ENCODE measurements at places on chromosomes 11 and 22.

- no peak for DNase-seq
Observed at GRCh38 chr22:17476838-17477237, 86.5 kb upstream of the SLC25A18 start.

- DNase-seq: no peak
Observed at GRCh38 chr11:2799881-2800654, 85.5 kb downstream of the CDKN1C start.

DNA sequence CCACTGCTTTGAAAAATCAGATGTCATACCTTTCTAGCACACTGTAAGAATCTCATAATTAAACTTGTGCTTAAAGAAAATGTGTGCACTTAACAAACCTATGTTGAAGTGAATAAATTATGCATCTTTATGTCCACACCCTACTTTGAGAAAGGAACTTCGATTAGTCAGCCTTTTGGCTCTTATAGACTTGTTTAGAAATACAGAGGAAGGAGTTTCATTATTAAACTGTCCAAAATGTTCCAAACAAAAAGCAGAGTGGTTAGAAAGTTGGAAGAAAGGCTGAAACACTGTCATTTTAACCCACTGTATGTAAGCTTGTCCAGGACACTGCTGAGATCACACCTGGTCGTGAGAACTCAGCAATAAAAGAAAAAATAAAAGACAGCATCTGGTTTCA is 863.2 kb upstream of the CHORDC1 start:
- no peak for DNase-seq

- no peak for DNase-seq
Observed at GRCh38 chr22:20442485-20443284, 5.1 kb upstream of the SCARF2 start.

DNA sequence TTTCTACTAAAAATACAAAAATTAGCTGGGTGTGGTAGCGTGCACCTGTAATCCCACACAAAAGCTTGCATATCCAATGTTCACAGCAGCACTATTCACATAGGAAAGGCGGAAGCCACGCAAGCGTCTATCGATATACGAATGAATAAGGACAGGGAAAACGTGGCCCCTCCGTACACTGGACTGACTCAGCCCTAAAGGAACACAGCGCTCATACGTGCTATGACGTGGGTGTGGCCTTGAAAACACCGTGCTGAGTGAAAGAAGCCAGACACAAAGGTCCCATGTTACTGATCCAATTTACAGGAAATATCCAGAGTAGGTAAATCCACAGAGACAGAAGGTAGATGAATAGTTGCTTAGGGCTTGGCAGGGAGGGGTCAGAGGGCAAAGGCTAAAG is 7.0 kb downstream of the LMF2 start:
- DNase-seq: no peak

Data from stimulated activated CD4-positive, alpha-beta T cell treated with anti-CD3 and anti-CD28 coated beads, Interleukin-15, amount 100 ng/mL, for 1 hour (primary cell).